ENCODE measurements at places on chromosomes 2 and 18.

DNA sequence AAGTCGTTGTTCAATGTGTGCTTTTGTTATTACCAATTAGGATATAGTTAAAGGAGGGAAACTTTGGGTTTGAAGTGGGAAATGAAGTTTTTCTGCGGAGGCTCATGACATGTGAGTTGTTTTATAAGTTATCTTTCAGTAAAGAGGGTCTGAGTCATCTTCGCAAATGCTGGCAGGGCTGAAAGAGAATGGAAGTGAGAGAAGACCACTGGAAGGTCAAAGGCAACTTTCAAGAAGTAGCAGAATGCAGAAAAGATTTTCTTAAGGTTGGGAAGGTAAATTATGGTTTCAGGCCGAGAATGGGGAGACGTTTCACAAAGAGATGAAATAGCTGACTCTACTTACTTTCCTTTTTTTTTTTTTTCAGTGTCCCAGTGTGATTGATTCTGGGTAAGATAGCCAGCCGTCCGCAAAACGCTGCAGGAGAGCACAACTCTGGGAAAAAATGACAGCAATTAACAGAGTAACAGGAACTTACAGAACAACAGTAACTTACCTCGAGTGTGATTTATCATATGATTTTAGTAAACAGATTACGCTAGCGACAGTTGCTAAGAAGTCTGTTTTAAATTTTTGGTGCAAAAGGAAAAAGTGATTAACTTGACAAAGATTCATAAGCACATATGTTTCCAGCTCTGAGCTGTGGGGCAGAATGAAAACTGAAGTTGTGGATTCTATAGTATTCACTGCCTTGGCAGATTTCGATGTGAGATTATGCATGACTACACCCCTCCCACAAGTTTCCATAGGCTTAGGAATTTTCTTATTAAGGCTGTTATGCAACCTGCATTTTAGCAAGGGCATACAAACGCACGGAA is 46.8 kb upstream of the ACTR3 start:
- DNase-seq = no peak

GRCh38 chr18:61948846-61949438 is 56.1 kb upstream of the RNF152 start:
- DNase-seq = no peak

DNA sequence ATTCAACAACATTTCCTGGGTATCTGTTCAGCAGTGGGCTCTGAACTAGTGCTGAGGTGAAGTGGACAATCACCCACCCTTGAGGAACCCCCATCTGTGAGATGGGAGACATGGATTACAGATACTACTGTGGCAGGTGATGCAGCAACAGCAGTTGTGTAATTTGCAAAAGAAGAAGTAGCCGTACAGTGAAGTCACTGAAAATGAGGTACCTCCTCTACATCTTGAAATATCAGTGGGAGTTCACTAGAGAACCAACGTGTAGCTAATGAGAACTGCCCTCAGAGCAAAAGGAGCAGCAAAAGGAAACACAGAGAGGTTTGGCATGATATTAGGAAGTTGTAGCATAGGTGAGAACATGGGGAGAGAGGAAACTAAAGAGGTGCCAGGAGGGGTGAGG is 41.3 kb downstream of the VSNL1 start:
- DNase-seq = no peak

DNA sequence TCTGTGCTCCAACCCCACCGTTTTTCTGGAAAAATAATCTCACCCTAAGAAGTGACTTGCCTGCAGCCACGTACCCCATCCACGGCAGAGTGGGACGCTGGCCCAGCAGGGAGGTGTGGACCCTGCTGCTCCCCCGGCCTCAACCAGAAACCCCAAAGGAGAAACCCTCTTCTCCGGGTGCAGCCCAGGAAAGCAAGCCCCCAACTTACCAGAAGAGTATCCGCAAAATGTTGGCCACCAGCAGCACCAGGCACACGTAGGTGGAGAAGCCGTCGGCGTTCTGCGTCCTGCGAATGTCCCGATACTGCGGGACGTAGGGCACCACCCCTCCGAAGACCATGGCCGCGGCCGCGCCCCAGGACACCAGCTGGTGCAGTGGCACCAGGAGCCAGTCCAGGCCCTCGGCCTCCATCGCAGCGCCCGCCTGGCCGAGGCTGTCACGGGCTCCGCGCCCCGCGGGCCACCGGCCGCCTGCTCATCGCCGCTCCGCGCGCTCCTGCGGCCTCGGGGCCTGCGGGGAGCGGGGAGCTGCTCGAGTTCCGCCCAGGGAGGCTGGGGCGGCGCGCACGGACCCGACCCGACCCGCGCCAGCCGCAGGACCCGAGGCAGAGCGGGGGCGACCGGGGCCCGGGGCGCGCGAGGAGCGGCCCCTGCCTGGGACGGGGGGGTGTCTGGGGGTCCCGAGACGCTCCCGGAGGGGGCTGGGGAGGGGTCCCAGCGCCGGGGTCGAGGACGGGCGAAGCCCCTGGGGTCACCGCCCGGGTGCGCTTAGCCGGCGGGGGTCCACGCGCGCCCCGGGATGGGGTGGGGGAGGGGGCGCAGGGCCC is 725 bp downstream of the SLC66A2 start:
- DNase-seq = no peak
